ENCODE measurements at places on chromosomes 16 and 17.
A peak's percentile ranks its signal among the peaks of the same experiment; 100 is the strongest.

DNA sequence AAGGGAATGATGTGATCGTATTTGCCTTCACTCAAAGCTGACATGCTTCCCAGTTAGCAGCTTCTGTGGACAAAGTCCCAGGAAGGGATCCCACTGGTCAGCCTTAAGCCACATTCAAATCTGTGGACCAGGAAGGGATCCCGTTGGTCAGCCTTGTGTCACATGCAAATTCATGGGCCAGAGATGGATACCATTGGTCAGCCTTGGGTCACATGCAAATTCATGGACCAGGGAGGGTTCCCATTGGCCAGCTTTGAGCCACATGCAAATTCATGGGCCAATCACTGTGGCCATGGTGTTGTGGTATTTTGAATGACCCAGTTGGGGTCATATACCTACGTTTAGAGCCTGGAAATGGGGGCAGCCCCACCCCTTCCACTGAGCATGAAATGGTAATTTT lies 201.6 kb downstream of the HS3ST4 start:
- DNase-seq = no peak

GRCh38 chr16:51932317-51932716 lies 614.6 kb downstream of the TOX3 start:
- no peak for DNase-seq

DNA sequence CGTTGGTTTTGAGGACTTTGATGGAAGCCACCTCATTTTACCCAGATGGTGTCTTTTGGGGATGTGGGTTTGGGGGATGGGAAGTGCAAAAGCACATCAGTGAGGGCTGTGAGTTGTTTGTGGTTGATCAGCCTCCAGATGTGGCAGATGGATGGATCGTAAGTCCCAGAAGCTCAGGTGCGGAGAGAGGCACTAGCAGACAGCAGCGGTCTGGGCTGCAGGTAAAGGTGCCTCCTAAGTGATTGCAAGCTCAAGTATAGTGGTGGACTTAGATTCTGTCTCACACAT lies 18.0 kb downstream of the HS3ST3B1 start:
- DNase-seq = no peak

DNA sequence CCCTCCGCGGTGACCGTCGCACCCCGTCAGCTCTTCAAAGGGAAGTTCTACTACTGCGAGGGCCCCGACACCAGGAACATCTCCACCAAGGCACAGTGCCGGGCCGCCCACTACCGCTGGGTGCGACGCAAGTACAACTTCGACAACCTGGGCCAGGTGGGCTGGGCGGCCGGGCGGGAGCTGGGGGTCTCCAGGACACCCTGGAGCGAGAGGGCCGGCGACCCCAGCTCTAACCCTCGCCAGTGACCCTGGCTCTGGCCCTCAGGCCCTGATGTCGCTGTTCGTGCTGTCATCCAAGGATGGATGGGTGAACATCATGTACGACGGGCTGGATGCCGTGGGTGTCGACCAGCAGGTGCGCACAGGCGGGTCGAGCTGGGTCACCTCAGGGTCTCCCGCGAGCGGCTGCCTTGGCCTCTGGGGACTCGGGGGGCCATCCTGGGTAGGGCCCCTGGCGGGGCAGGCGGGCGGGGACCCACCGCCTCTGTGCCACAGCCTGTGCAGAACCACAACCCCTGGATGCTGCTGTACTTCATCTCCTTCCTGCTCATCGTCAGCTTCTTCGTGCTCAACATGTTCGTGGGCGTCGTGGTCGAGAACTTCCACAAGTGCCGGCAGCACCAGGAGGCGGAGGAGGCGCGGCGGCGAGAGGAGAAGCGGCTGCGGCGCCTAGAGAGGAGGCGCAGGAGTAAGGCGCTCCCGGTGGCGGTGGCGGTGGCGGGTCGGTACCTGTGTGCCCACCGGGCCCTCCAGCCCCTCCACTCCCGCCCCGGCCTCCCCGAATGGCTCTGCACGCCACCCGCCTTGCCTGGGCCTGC lies 13.4 kb downstream of the TPSG1 start:
- no peak for DNase-seq

- no peak for DNase-seq
Measured at GRCh38 chr16:13945744-13946485, 26.0 kb downstream of the ERCC4 start.

GRCh38 chr17:78484271-78485246 lies 92.6 kb downstream of the DNAH17 start:
- no peak for DNase-seq

DNA sequence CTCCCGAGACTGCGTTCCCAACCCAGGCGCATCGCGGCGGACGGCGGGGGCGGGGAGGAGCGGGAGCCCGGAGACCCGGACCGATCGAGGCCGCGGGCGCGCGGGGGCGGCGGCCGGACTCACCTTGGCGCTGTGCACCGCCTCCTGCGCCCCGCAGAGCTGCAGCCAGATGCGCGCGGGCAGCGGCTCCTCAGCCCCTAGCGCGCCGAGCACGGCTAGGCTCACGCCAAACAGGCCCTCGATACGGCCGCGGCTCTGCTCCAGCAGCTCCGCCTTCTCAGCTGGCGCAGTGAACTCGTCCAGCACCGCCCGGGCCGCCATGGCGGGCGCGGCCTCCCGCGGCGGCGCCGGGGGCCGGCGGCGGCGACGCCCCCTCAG lies 339 bp downstream of the N4BP1 start:
- no peak for DNase-seq

- DNase-seq = no peak
Measured at GRCh38 chr16:79434771-79435170, 165.8 kb downstream of the MAF start.

GRCh38 chr16:51125992-51126391 lies 25.1 kb downstream of the SALL1 start:
- DNase-seq = no peak

DNA sequence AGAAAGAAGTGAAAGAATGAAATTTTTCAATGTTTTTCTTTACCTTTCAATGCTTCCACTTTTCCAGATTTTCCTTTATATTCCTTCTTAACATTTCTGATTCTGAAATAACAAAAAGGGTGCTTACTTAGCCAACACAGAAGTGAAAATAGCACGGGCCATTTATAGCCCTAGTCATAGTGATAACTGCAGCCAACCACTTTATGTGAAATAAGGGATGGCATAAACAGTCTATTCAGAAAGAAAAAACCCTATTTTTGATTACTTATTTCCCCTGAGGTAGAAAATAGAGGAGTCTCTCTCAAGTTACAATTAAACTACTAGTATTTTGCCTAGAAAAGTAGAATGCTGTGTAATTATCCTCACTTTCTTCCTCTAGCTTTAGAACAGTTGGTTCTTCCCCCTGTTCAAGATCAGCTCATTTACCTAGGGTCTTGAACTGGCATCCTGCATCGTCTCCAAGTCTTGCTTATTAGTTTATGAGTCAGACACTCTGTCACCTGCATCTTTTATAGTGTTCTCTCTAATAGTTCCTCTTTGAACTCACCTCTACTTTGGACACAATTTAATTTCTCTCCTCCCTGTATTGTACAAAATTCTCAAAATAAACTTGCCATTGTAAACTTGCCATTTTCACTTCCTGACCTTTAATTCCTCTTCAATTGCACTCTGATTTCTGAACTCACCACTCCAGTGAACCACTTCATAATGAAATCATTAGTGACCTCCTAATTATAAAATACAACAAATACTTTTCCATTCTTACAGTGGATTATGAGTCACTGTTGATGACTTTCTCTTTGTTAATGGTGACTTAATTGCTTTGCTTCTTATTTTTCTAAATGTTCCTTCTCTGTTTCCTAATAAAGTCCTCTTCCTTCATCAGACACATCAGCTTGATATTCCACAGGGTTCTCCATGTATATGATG lies 23.6 kb downstream of the ABCA6 start:
- DNase-seq = peak; percentile 6

DNA sequence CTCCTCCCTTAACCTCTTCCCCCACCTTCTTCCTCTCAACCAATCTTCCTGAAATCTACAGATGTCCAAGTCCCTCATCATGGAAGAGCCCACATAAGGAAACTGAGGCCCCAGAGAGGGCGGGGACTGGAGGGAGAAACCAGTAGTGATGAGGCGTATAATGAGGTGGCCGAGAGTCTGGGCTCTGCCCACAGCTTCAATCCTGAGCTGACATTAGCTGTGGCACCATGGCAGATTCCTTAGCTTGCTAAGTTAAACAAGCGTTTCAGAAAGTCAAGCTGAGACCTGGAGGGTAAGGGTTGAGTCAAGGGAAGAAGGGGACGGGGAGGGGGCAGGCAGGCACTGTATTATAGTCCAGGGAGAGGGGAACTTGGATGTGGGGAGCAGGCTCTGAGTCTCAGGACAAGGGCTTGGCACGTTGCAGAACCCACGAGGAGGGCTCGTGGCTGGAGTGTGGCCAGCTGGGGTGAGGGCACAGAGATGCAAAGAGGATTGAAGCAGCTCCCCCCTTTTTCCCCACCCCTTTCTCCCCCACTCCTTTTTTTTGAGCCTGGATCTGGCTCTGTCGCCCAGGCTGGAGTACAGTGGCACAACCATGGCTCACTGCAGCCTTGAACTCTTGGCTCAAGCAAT lies 13.3 kb downstream of the ARHGAP23 start:
- DNase-seq = no peak

DNA sequence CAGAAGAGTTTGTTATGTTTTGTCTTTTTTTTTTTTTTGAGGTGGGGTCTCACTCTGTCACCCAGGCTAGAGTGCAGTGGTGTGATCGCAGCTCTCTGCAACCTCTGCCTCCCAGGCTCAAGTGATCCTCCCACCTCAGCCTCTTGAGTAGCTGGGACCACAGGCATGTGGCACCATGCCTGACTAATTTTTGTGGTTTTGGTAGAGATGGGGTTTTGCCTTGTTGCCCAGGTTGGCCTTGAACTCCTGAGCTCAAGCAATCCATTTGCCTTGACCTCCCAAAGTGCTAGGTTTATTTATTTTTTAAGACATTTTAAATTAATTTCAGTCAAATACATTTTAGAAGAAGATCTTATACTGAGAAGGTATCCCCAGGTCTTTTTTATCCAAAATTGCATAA lies 366.7 kb downstream of the KCNJ2 start:
- no peak for DNase-seq

DNA sequence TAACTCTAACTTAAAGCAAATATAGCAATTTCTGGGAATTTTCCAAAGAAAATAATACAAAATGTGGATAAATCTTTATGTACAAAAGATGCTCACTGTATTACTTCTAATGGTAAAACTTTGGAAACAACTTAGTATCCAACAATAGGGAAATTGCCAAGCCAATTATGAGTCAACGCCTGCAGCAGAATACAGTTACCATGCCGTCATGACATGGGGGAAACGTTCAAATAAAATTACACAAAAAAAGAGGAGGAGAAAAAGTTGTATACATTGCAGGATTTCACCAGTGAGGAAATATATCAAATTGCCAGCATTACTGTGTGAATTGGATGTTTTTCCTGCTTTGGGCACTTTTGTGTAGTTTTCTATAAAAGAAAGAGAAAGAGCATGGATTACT lies 469.6 kb downstream of the SOX9 start:
- peak; percentile 78 for DNase-seq

DNA sequence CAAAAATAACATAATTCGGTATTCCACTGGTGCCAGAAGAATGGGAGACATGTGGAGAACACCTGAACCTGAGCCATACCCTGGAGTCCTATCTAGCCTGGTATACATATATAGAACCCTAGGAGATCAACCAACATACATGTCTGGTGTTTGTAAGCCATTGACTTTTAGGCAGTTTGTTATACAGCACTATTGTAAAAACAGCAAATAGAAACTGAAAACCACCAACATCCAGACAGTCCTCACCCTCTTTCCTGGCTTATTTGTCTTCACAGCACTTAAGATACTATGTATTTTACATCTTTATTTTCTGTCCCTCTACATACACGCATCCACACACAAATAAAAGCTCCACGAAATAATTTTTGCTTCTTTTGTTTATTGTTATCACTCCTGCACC lies 404.2 kb upstream of the PMFBP1 start:
- DNase-seq = no peak

GRCh38 chr17:55420776-55421178 lies 858 bp downstream of the MMD start:
- no peak for DNase-seq

DNA sequence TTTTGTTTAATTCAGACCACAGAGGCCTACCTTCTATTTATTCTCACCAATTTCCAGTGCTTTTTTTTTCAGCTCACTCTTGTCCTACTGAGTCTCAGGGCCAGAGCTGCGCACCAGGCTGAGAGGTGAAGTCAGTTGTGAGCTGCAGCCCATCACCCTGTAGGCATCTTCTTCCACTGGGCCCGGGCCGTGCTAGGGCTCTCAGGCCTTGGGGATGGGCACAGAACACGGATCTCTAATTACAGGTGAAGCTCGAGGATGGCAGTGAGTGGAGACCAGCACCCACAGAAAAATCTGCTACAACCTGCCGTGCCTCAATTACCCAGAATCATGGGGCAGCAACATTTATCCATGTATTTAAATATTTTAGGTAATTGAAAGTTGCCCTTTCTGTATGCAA lies 82.1 kb downstream of the IRX5 start:
- no peak for DNase-seq

- no peak for DNase-seq
Measured at GRCh38 chr17:82302991-82303943, 14.1 kb downstream of the CD7 start.

- DNase-seq = no peak
Measured at GRCh38 chr17:28519236-28519635, 13.1 kb downstream of the FOXN1 start.

DNA sequence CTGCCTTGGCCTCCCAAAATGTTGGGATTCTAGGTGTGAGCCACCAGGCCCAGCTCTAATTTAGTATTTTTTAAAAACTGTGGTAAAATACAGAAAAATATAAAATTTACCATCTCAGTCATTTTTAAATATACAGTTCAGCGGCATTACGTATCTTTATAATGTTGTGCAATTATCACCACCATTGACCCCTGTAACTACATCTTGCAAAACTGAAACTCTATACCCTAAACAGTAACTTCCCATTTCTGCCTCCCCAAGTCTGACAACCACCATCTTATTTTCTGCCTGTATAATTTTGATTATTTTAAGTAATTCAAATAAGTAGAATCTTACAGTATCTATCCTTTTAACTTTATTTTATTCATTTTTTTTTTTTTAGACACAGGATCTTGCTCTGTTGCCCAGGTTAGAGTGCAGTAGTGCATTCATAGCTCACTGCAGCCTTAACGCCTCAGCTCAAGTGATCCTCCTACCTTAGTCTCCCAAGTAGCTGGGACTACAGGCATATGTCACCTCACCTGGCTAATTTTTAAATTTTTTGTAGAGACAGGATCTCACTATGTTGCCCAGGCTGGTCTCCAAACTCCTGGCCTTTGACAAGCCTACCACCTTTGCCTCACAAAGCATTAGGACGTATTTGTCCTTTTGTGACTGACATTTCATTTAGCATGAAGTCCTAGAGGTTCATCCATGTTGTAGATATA lies 10.9 kb upstream of the GGA2 start:
- no peak for DNase-seq

- DNase-seq = peak; percentile 84
Measured at GRCh38 chr16:69481901-69482341, 57.5 kb downstream of the CYB5B start.

DNA sequence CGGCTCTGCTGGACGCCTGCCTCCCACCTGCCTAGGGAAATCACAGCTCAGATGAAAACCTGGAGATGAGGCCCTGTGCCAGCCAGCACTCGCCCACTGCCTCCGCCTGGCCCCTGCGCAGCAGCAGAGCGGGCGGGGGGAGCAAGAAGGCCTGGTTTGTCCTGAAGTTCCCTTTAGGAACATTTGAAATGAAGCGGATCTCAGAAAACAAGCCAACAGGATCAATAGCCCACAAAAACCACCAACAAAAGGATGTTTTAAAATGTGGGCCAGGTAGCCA lies 48.0 kb downstream of the RBFOX3 start:
- no peak for DNase-seq

- DNase-seq = no peak
Measured at GRCh38 chr16:17173281-17173680, 297.5 kb downstream of the XYLT1 start.

GRCh38 chr17:28575126-28575795 lies 1.4 kb downstream of the ALDOC start:
- no peak for DNase-seq

Data from epithelial cell of esophagus (primary cell).